ENCODE measurements at places on chromosomes 7 and 10. TPM values are rescaled to one million over a fixed set of nuclear protein-coding genes. Genes with fewer than 3 reads are reported as not detected.

Gene JCAD
- 35.2 TPM for polyA plus RNA-seq

Gene PRSS1
- polyA plus RNA-seq, result 0.43 TPM

DNA sequence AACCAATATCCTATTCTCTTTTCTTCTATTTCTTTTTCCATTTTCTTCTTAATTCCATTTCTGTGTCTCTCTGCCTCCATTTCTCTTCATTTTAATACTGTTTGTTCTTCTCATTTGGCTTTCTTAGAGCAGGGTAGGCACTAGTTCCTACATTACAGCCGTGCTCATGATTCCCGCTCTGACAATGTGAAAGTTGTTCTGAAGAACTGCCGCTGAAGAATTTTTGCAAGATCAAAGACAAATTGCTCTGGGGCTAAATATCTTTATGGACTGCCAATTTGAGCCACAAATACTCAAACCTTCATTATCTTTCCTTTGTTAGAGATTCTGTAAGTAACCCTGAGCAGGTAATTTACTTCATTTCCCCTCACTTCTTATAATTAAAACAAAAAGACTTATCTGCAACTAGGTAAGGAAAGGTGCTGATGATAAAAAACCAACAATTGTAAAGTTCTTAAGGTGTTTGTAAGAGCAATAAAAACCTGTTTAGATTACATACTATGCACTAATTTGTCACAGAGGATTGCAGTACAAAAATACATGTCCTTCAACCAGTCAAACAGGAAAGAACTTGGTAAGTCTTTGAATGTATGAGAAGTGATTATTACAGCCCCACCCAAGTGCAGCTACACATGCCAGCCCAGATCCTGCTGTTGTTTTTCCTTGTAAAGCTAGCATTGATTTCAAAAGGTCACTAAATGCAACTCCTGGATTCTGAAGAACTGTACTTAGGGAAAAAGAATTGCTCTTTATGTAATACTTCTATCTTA, 127.5 kb downstream of the COL28A1 start:
- DNase-seq, result no peak

Gene SLC18A3
- polyA plus RNA-seq, result 17.0 TPM

GRCh38 chr10:84548869-84549268, 220.5 kb downstream of the CCSER2 start:
- DNase-seq, result no peak

- DNase-seq, result no peak
These were observed 4.3 kb downstream of the EN2 start for GRCh38 chr7:155462163-155462735.

Gene ERLIN1
- polyA plus RNA-seq, result 21.6 TPM

Gene PRTFDC1
- polyA plus RNA-seq, result 41.1 TPM

DNA sequence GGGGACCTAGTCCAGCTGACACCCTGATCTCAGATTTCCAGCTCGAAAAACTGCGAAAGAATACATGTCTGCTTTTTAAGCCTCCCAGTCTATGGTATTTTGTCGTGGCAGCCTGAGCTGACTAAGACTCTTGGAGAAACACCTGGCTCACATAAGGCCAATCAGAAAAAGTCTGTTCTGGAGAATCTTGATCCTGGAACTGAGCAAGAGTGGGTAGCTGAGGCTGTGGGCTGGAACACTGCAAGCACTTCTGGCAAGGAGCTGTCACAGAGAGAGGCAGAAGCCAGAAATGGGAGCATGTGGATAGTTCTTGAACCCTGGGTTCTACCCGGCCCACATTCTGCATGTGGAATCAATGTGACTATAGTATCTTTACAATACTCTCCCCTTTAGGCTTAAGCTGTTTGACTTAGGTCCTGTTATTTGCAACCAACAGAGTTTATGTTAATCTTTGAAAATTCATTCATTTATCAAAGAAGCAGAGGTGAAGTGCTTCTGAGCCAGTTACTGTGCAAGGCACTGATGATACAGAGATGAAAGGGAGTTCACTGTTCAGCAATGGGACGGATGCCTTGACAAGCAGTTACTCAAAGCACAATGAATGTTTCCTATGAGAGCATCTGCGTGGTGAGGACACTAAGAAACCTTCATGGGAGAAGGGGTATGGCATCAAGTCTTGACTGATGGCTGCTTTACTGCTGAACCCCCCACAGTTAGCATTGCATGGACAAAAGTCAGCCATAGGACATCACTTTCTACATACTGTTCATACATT, 4.4 kb upstream of the C10orf90 start:
- no peak for DNase-seq

Gene SDK1
- polyA plus RNA-seq, result 11.5 TPM

DNA sequence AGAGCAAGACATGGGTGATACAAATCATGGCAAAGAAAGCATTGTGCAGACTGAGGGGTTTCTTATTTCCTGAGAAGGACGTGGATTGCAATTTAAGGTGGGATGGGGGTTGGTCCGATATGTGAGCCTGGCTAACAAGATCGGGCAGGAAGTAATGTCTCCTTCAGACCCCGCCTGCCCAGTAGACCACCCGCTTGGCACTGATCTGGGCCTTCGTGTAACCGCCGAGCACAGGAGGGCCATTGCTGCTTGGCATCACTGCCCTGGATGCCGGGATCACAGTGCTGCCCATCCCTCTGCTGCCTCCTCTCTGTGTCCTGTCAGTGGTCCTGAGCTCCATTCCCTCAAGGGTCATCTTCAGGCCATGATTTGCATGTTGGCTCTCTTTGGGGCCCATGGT, 214.6 kb upstream of the ZNF32 start:
- no peak for DNase-seq

GRCh38 chr7:134480730-134481129, 21.8 kb upstream of the AKR1B1 start:
- DNase-seq, result no peak

GRCh38 chr7:40882071-40882658, 747.4 kb downstream of the SUGCT start:
- no peak for DNase-seq

DNA sequence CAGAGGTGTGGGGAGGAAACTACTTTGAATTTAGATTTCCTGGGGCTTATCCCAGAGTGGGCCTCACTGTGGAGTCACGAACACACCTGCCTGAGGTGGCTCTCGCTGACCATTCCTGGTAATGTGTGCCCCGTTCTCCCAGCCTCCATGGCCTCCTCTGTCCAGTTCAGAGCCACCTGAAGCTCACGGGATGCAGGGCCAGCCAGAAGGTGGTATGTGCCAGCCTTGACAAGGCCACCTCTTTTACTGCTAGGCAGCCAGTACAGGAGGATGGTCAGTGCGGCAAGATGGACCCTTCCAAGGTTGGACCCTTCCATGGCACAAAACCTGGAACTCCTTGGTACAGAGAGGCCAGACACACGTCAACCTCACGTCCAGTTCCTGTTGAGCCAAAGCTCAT, 210.3 kb downstream of the DNAJB6 start:
- DNase-seq, result no peak

DNA sequence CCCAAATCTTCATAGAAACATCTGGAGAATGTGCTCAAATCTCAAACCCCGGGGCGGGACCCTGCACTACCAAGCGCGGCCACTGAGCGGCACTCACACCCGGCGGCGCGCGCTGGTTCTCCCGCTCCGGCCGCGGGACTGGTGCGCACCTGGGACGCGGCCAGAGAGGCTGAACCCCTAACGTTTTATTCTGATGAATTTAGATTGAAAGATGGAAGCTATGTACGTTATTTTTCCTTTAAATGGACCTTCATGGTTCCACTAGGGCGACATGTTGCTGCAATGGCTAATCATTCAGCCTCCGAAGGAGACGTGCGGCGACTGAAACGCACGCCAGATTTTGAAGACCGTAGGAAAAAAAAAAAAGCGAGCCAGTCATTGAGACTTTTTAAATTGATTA, 107.0 kb upstream of the INSIG1 start:
- DNase-seq, result peak; percentile 68

Gene TUBAL3
- not detected for polyA plus RNA-seq

GRCh38 chr7:50653981-50654425, 88.8 kb upstream of the DDC start:
- DNase-seq, result no peak

- DNase-seq, result no peak
These were observed 40.1 kb downstream of the RBM28 start for GRCh38 chr7:128303643-128304042.

Data from spinal cord (tissue), 10 donors.